ENCODE measurements at places on chromosomes 3 and 15.

GRCh38 chr3:150583028-150583427 is 20.1 kb upstream of the SELENOT start:
- no peak for DNase-seq

- no peak for DNase-seq
Observed at GRCh38 chr3:30693470-30694120, 87.2 kb downstream of the TGFBR2 start.

- no peak for DNase-seq
Observed at GRCh38 chr3:109081746-109082510, 36.0 kb downstream of the MORC1 start.

GRCh38 chr3:11056531-11057050 is 64.0 kb downstream of the SLC6A1 start:
- DNase-seq, result no peak

DNA sequence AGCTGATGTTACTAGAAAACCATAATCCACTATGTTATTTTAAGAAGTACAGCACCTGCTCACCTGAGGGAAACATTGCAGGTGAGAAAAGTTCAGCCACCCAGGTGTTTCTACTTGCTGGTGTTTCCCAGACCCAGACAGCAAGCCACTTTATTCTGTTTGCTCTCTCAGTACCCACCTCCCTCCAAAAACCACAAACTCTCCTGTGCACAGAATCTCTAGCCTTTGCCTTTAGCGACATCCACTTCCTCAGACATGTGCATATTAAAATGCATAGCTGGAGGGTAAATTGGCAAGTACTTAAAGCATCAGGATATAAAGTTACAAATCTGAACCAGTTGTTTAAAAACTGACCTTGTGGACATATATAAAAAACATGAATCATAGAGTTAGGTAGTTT is 36.7 kb downstream of the VGLL3 start:
- DNase-seq, result no peak

DNA sequence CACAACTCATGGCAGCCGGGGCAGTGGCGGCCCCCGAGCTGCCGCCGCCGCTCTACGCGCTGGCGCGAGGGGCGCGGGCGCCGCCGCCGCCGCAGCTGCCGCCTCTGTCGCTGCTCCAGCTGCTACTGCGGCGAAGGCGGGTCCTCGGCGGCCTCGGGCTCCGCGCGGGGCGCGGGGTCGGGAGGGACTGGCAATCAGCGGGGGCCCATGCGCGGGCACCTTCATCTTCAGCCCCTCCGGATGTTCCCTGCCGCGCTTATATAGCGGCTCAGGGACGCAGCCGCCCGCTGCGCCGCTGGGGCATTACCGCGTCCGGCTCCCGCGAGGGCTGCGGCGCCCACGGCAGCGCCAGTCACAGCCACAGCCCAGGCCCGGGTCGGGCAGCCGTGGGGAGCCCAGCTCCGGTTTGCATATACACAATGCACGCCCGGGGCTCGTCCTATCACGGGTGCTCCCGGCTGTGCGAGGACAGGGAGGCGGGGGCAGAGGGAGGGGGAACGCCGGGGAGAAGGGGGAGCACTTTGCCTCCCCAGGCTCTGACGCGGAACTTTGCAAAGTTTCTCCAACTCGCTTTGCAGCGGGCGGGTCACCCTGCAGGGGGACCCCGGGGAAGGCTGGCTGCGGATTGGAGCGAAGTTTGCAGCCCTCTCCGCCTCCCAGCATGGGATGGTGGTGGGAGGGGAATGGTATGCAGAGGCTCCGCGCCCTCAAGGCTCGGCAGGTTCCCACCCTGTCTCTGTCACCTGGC is at the start of gene VGLL3:
VGLL3 (minus strand) TSS at position 416 of the 748 bp plus-strand sequence; CDS start at position 10, 406 bp downstream.
- DNase-seq, result peak; percentile 29

- DNase-seq, result no peak
Observed at GRCh38 chr15:85297537-85297936, 82.9 kb upstream of the AKAP13 start.

DNA sequence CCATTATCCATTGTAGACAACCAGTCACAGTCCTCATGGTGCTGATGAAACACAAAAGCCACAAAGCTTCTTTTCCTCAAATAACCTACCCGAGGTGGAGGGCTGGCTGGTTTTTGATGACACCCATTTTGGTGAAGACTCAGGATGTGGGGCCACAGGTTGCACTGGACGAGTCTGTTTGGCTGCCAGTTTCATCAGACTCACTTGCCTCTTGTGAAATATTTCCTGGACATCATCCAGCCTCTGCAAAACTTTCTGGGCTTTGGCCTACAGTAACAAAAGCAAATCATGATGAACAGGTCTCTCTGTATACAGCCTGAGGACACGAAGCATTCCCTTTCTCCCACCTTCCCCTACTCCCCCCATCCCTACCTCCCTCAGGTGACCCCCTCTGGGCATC is 42.2 kb downstream of the B3GNT5 start:
- no peak for DNase-seq

DNA sequence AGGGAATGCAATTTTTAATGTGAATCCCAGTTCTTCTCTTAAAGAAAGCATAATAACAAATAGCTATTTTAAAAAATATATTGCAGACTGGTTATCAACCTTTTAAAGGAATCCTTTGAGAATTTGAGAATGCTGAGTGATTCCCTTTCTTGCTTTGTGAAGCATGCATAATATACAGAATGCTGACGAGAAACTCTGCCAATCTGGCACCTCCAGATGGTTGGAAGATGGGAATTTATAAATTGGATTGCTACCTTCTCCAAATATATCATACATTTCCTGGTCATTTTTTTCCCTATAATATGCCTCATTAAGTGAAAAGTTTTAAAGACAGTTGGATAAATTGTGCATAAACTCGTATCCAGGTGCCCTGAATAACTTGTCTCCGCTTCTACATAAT is 333.9 kb upstream of the ARPP21 start:
- DNase-seq, result no peak

- no peak for DNase-seq
Observed at GRCh38 chr15:97200161-97200560, 760.3 kb upstream of the ARRDC4 start.

- DNase-seq, result no peak
Observed at GRCh38 chr3:5021116-5022092, 42.2 kb downstream of the BHLHE40 start.

DNA sequence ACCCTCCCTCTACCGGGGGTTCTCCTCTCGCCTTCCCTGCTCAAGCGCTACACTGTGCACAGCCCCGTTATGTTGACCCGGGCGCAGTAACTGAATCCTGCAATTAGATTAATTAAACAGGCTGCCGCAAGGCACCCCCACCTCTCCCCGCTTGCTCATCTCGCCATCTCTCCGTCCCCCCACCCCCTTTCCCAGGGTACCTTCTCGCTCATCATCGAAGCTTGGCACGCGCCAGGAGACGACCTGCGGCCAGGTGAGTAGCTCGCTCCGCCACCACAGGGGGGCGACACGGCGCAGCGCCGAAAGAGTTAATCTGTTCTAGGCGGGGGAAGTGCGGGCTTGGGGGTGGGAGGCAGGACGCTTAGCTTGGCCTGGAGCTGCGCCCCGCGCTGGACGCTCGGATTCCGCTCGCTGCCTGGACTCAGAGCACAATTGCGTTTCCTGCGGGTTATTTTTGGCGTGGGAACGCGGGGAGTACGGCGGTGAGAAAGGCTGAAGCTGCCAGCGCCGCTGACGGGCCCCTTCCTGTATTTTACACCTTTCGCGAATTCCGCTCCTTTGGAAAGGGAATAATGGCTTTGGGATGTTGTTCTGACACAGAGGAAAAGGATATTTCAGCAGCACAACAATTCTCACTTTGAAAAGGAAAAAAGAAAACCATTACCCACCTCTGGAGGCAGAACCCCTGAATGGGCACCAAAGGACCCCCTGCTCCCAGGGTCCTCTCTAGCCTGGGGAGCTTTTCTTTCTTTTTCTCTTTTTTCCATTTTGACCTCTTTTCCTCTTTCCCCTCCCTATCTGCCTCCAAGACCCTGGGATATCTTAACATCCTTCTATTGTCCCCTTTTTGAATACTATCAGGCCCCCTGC is 1.5 kb downstream of the DLL4 start:
- no peak for DNase-seq

- DNase-seq, result no peak
Observed at GRCh38 chr3:28022916-28023315, 218.5 kb upstream of the CMC1 start.

GRCh38 chr3:184783319-184783718 is 28.6 kb upstream of the VPS8 start:
- no peak for DNase-seq

GRCh38 chr3:126156468-126156867 is 23.9 kb downstream of the ALDH1L1 start:
- no peak for DNase-seq

DNA sequence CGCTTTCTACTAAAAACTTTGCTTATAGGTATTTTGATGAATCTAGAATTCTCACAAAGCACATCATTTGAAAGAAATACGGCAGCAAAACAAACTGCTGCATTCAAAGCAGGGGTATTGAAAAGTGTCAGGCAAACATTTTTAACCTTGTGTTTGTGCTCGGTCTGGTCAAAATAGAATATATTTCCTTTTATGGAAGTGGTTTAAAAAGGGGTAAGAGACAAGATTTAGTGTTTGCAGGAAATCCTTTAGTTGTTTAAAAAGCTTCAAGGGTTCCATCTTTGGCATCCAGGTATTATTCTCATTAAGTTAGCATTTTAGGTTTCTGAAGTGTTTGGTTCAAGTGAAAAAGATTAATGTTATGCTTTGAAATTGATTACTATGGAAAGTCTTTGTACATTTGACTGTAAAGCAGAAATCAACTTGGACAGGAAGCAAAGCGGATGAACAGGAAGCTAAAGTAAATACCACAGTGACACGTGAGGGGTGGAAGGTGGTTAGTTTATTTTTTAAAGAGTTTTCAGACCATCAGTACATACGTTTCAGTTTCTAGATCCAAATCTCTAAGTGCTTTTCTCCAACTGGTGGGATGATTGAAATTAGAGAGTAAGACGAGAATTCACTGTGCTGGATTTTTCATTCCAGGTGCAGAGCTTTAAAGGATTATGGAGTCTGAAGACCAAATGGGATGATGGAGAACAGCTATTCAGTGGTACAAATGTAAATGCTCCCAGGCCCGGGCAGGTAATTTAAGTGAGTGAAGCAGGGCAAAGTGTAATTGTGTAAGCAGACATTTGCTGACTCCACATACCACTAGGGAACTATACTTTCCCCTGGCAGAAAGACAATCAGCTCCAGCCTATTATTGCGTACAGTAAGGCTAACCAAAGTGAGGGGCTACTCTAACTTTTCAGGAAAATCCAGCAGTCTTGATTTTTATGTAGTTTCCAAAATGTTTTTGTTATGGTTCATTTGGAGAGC is 341.8 kb upstream of the TBL1XR1 start:
- DNase-seq, result no peak

DNA sequence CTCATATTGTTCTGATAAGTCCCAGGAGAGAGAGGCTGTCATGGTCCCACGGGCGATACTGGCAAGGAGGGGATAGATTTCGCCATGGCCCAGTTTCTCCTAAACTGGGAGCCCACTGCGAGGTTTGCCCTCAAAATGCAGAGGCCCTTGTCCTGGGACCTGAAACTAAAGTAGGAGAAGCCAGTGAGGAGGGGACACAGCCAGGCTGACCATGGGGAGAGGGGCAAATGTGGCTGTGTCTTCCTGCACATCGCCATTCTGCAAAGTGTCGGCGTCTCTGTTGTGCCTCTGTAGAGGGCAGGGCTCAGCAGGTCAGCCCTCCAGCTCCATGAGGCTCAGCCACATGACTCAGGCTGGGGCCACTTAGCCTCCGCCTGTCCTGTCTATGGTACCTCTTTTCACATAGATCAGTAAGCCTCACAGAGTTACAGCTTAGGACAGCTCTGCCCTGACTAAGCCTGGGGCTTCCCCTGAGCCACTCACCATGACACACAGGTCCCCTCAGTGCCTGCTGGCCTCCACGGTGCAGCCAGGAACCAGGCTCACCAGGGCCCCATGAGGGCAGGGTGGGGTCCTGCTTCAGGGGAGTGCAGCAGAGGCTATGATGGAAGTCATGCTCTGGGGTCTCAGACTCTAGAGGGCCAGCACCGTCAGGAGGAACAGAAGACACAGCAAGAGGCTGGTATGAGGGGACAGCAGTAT is 28.6 kb upstream of the PLXNA1 start:
- DNase-seq, result no peak

DNA sequence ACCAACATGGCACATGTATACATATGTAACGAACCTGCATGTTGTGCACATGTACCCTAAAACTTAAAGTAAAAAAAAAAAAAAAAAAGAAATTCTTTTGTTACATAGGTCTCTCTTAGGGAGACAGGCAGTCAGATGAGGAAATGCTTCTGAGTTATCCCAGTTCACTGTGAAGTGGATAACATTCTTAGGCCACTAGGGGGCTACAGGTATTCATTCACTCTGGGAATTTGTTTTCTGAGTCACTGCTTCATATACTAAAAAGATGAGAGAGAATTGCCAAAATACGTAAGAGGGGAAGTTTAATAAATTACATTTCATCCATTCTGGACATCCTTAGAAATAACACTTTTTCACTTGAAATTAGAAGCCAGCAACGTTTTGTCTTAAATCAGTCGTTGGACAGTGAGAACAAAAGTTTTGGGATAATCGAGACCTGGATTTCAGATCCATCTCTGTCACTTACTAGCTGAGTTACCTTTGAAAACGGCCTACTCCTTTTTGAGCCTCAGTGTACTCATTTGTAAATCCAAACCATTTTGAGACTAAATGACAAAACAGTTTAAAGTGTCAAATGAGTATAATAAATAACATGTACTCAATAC is 738.4 kb upstream of the ALCAM start:
- DNase-seq, result no peak

GRCh38 chr3:110727056-110727455 is 344.6 kb upstream of the NECTIN3 start:
- no peak for DNase-seq

- no peak for DNase-seq
Observed at GRCh38 chr3:49470714-49471420, 800 bp downstream of the DAG1 start.

DNA sequence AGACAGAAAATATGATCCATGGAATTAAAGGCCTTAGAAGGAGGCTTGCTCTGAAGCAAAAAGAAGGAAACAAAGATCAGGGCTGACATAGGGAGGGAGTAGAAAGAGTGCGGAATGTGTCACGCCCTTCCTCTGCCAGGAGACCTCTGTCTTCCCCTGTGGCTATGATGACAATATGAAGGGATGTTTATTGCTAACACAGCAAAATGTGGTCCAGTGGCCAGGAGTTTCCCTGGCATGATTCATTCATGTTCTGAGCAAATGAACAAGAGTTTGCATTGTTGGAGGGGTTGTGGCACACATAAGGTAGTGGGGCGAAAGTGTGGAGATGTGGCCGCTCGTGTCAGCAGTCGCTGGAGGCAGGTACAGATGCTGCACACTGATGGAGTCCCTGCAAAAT is 169.4 kb downstream of the SHQ1 start:
- DNase-seq, result no peak

- DNase-seq, result no peak
Observed at GRCh38 chr15:60362321-60363086, 35.3 kb downstream of the ANXA2 start.

GRCh38 chr3:123281929-123282328 is 80.2 kb downstream of the SEC22A start:
- DNase-seq, result no peak

- peak; percentile 19 for DNase-seq
Observed at GRCh38 chr3:193452338-193452737, 73.8 kb upstream of the ATP13A5 start.

- no peak for DNase-seq
Observed at GRCh38 chr3:173863551-173863950, 466.0 kb downstream of the NLGN1 start.

GRCh38 chr3:73604451-73604850 is 20.3 kb downstream of the PDZRN3 start:
- DNase-seq, result no peak

- no peak for DNase-seq
Observed at GRCh38 chr15:101204739-101205535, 46.9 kb downstream of the CHSY1 start.

GRCh38 chr3:57655727-57656126 is 37.1 kb downstream of the DENND6A start:
- DNase-seq, result no peak

- DNase-seq, result no peak
Observed at GRCh38 chr3:188979248-188979647, 192.5 kb upstream of the TPRG1 start.

All from spinal cord (tissue), 10 donors.